ENCODE measurements at places on chromosomes 6 and 20.

GRCh38 chr20:51616060-51616459, 73.5 kb upstream of the NFATC2 start:
- DNase-seq: no peak

DNA sequence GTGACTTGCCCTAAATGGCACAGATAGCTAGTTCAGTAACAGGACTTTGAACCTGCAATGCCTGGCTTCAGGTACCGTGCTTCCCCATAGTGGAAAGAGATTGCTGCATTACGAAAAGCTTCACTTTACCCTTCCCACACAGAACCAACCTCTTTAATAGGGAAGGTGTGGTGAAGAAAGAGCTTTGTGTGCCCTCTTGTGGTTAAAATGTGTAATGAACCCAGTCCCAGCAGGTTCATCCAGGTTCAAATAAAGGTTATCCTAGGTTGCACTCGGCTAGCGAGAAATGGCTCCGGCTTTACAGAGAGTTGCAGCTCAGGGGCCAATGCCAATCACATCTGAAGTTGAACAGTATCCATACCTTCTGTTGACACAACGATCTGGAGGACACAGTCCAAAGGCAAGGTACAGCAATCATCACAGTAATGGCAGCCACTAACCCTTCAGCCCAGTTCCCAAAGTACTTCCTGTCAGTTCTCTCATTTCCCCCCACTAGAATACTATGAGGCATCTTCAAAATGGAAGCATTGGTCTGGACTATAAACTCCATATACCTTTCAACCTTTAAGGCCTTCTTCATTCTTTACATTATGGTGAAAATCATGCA, 3.0 kb downstream of the DEFB115 start:
- DNase-seq: no peak

DNA sequence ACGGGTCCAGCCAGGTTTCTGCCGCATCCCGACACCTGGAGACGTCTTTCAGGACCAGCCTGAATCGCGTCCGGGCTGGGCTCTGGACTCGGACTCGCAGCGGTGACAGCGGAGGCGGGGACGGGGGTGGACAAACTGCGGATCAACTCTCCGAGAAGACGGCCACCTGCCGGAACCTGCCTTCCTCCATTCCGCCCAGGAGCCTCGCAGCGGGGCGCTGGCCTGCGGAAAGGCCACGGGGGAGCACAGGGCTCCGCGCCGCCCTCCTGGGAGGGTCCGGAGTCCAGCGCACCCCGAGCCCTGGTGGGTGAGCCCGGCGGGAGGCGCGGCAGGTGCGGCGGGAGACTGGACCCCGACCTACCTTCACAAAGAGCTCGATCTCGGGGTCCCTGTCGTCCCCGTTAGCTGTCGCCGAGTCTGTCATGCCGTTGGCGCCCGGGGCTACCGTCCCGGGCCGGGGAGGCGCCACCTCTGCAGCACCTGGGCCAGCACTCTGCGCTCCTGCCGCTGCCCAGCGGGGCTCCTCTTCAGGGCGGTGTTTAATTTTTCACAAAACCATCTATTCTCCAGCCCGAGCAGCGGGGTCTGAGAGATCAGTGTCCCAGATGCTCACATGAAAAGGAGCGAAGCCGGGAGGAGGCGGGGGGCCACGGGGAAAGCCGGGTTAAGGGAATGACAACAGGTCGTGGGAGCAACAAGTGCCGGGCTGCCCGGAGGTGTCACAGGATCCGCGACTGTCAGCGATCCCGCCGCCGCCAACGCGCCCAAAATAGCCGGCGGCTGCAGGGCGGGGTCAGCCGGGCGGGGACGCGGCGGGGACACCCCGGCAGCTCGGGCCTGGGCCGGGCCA, at the start of gene CLIC5:
Gene CLIC5, minus strand, starts transcription at position 742 of the 850 bp plus-strand sequence. Its CDS starts 318 bp downstream, at position 424.
- DNase-seq: no peak

DNA sequence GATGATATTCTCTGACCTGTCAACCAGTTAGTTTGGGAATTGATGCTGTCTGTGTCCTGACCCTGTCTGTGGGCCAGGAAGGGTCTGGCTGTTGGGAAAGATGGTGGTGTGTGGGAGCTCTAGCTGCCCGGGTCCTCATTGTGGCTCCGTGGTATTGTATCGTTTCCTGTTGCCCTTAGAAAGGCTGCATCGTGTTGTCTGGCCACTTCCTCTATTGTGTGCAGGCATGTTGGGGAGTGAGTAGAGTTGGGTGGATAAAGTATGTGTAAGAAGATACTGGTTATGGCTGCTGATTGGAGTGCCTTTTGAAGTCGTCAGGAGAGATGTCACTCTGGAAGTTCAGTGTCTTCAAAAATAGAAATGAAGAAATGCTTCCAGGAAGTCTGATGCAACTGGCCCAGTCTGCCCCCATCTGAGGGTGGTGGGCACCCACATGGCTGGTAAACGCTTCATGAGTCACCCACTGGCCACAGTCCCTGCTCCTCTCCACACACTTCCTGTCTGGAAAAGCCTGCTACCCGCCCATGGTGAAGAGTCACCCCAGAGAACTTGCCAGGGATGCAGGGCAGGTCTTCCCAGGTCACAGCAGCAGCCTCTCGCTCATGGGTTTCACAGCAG, 27.9 kb downstream of the PPARD start:
- no peak for DNase-seq

DNA sequence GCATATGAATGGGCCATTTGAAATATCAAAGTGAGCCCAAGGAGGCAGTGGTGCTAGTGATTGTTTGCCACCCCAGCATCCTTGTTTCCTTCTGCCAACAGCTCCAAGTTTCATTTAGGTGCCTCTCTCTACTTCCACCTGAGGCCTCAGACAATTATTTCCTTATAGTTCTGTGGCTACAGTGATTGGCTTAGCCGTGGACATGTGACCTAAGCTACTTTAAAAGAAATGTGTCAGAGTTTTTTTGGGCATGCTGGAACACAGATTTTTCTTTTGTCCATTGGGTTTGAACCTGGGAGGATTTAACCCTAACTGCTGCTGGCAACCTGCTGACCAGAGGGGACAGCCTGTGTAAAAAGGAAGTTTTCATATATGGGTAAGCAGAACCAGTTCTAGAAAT, 319.4 kb downstream of the CD109 start:
- no peak for DNase-seq

GRCh38 chr6:15513801-15514711, 148.8 kb downstream of the DTNBP1 start:
- DNase-seq: no peak

DNA sequence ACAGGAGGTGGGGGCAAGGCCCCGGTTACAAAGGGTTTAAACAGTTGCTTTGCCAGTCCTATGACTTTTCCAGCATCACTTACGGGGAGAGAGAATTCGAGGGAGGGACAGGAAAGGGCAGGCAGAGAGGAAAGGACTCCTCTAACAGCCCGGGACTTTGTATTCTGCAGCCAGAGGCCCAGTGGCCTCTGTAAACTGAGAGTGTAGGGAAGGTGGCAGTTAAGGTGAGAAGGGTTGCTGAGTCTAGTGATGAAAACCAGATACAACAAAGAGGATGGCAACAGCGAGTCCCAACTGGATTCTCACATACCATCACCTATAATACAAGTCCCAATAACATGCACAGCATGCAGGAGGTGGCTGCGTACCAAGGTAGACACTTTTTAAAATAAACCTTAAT, 13.5 kb downstream of the PLAGL2 start:
- no peak for DNase-seq

GRCh38 chr6:132812255-132812732, 2.1 kb upstream of the RPS12 start:
- peak; percentile 36 for DNase-seq

DNA sequence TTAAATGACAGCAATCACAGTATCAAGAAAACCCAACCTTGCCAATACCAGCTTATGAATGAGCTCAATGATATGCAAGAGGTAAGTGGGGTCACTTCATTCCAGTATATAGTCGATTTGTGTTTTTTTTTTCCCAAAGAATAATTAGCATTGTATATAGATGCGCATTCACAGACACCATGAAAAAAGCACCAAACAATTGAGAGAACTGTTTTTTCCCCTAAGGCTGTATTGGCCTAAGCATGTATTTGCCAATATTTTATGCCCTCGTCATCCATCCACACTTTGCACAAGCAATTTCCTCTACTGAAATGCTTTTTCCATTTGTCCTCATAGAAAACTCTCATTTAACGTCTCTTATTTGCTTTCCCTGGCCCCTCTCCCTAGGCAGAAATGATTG, 213.7 kb downstream of the SAMD5 start:
- no peak for DNase-seq

DNA sequence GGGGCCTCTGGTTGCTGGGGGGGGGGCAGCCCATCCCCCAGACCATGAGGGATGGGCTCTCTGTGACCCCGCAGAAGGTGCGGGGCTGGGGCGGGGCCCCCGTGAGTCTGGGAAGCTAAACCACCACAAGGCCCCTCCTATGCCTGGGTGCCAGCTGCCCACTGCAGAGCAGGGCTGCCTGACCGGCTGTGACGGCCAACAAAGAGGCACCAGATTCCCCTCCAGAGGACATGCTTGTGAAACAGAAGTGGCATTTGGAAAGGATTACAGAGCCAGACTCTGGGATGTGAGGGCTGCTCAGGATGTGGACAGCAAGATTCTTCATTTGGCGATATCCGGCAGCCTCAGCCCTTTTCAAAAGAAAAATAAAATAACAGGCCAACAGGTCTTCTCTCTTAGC, 16.5 kb upstream of the NTSR1 start:
- no peak for DNase-seq

- DNase-seq: no peak
These were observed 759.7 kb downstream of the HDGFL1 start for GRCh38 chr6:23329086-23329485.

Data from right renal cortex interstitium (tissue), 3 donors.